GM12864 (cell line): ENCODE measurements at places on chromosomes 4 and X.

DNA sequence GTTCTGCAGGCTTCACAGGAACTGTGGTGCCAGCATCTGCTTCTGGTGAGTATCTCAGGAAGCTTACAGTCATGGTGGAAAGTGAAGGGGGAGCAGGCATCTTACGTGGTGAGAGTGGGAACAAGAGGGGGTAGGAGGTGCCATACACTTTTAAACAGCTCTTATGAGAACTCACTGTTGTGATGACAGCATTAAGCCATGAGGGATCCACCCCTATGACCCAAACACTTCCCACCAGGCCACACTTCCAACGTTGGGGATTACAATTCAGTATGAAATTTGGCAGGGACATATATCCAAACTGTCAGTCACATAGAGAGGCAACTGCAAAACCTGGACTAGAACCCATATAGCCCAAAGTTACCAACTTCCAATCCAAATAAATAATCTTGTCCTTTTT is 43.1 kb upstream of the ZCCHC12 start:
- no peak for DNase-seq

DNA sequence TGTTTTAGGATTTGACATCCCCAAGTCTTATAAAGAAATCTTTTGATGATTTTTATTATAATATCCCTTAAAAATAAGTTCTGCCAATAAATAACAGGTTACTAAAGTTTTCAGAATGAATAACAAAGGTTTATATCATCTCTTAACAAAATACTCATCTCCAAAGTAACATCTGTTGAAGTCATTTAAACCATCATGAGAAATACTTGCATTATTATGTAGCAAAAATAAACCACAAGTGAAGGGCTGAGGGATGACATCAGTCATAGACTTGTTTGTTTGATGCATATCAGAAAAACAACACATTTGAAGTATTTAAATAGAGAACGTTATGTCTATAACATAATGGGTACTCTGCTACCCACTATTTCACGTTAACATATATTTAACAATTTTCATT is 114.9 kb downstream of the SPOCK3 start:
- DNase-seq: no peak

DNA sequence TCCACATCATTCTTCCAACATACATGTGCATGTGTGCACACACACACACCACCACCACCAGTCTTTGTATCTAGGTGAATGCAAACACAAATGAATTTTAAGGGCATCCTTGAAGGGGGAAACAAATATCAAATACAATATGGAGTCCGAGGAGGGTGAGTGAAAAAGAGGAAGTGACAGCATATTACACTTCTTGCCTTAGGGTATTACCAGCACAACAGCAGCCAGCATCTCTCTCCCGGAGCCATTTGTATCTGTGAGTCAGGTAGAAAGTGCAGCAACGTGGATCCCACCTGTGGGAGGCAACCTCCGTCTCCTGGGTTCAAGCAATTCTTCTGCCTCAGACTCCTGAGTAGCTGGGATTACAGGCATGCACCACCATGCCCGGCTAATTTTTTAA is 483.2 kb downstream of the SMARCA1 start:
- DNase-seq: no peak

GRCh38 chrX:28124416-28124815 is 143.2 kb upstream of the DCAF8L1 start:
- no peak for DNase-seq

DNA sequence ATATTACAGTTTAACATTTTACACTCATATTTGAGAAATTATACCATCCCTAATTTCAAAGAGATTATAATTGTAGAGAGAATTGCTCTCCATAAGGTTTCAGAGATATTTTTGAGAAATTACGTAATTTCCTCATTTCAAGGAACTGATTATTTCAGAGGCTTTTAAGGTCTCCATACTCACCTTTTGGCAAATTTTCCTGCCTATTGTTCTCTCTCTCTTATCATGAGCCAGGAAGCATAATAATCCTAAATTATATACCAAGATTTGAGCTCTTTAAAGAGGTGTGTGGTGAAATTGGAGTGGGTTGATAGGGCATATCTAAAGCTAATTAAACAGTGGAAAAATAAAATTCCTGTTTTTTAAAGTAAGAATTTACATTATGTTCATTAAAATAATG is 248.9 kb upstream of the FTHL17 start:
- DNase-seq: no peak

DNA sequence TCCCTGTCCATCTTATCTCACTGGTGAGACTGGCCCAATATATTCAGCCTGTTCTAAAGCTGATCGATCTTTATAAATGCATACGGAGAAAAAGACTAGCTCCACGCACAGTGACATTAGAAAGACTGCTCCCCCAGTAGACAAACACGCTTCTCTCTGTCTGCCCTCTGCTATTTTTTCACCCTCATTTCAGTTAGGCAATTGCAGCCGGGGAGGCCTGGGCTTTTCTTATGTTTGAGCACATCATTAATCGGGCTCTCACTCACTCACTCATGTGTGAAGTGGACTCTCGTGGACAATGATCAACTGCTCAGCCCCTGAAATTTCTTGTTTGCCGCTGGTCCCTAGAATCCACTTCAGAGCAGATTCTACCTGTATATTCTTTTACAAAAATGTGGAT is 824.7 kb upstream of the TENM3 start:
- DNase-seq: no peak

DNA sequence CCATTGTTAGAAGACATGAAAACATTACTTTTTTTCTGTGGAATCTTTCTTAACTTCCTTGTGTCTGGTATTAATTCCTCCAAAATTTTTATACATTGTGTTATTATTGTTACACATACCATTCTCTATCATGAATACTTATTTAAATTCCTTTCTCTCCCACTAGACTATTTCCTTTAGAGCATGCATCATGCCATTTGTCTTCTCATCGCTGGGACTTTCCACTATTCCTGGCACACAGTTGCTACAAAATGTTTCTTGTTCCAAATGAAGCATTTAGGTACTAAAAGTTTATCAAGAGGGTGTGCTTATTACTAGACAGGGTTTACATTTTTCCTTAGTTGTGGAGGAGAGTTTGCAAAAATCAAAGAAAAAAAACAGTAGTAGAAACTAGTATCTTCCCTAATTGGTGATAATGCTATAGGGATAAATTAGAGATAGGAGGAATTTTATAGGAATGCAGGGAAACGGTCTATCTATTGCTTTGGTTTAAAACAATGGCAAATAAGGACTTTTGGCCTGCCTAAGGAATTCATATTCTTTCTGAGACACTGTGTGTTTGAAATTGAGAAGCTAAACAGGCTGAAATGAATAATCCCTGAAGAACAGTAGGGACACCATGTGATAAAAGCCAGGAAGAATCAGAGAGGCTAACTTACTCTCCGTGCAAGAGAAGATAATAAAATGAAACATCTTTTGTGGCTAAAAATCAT is 187.5 kb upstream of the TBC1D9 start:
- DNase-seq: no peak

DNA sequence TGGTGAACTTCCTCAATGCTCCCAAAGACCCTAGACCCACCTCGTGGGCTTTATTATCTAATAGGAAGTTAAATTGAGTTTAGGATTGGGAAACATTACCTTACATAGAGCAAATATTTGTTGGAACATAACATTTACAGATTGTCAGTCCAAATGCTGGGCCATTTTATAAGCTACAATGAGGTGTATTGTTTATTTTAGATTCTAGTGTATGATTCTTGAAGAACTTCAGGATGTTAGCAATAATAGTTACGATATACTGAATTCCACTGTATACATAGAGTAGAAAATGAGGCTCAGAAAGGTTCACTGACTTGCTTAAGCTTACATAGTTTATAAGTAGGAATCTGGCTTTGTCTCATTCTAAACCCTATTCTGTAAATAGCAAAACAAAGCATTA is 37.4 kb downstream of the PAQR3 start:
- DNase-seq: no peak

DNA sequence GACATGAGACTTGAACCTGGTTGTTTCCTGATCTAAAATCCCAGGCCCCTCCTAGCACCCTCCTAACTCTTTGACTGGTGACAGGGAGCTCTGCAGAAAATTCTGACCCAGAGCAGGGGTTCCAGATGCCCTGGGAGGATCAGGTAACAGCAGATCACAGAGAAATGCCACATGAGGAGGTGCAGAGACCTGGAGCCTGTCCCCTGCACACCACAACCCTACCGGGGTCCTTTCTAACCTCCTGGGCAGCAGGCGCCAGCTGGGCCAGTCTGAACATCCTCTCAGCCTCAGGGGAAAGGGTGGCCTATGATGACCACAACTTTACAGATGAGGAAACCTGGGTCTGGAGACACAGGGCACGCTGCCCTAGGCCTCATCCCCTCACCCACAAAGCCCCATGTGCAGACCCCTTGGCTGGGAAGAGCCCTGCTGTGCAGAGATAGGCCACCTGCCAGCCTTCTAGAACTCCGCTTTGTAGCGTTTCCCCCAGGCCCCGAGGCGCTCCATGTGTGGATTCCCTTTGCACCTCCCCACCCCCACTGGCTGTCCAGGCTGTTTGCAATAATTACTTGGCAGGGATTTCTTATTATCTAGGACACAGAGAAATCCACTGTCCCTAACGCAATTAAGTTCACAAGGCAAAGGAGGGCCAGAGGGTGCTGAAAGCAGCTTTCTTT is 36.5 kb downstream of the WDR1 start:
- DNase-seq: no peak

- DNase-seq: no peak
Observed at GRCh38 chr4:148443512-148444295, 1.5 kb upstream of the NR3C2 start.

DNA sequence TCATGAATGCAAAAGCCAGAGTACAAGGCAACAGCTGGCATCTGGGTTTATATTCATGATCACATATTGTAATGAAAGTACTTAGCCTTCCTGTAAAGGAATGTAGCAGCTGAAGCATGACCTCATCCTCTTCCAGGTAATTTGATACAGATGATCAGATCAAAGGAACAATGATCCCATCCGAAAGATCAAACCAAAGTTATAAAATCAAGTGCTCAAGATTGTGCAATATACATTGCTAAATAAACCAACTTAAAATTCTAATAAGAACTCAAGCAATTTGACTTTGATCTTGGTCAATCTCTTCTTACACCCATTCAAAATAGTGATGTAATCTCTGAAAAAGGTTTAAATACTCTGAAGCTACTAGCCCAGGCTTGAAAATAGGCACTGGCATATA is 113.1 kb upstream of the INPP4B start:
- DNase-seq: no peak

- no peak for DNase-seq
Observed at GRCh38 chrX:79452881-79453280, 85.7 kb upstream of the ITM2A start.

DNA sequence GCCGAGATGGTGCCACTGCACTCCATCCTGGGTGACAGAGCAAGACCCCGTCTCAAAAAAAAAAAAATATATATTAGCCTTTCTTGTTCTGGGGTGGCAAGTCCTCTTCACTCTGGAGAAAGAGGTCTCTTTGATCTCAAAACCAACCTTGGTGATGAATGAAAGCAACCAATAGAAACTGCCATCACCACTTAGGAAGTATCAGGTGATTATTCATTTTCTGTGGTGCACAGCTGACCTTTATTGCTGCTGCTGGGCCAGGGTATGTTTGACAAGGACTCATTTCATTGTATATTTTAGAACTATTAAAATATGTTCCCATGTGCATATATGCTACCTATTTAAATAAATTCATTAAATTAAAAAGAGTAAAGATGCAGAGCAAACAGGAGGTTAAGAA is 76.0 kb upstream of the KIT start:
- DNase-seq: no peak

- DNase-seq: no peak
Observed at GRCh38 chr4:1492142-1492457, 85.9 kb upstream of the NKX1-1 start.

GRCh38 chrX:100829730-100830129 is 9.5 kb downstream of the CSTF2 start:
- DNase-seq: no peak

- DNase-seq: no peak
Observed at GRCh38 chr4:37865450-37865849, 25.4 kb upstream of the TBC1D1 start.

GRCh38 chrX:14398725-14399124 is 130.6 kb upstream of the GLRA2 start:
- DNase-seq: no peak

DNA sequence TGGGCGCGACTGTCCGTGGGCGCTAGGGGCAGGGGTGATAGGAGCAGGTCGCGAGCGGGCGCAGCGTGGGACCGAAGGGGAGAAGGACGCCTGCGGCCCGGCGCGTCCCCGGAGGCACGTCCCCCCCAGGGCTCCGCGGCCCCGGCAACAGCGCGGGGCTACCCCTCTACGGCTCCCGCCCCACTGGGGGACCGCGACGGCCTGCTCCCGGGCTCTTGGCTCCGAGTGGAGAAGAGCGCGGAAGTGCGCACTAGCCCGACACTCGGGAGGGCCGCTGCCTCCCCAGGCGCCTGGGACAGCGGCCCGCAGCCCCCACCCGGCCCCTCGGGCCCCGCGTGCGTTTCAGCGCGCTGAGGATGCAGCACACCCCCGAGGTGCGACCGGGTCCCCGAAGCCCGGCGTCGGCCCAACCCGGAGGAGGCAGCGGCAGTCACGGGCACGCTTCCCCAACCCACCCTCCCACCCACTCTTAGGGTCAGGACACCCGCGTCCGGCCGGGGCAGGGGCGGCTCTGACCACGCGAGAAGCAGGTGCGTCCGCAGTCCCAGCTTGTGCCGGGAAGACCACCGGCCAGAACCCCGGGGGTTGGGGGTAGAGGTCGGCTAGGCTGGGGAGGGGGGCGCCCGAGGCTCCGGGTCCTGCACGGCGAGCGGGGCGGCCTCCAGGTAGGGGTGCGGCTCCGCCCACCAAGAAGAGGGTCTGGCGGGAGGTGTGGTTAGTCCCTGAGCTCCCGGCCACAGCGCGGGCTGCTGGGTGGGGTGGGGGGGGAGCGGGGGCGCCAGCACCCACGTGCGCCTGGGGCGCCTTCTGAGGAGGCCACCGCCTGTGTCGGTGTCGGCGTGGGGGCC is 18.5 kb upstream of the NAT8L start:
- no peak for DNase-seq

- DNase-seq: no peak
Observed at GRCh38 chr4:38605753-38606586, 58.0 kb upstream of the KLF3 start.

- DNase-seq: no peak
Observed at GRCh38 chr4:56652196-56652595, 28.9 kb downstream of the HOPX start.

GRCh38 chr4:107512549-107512948 is 207.5 kb downstream of the PAPSS1 start:
- no peak for DNase-seq

GRCh38 chrX:37686996-37687395 is 1.4 kb downstream of the XK start:
- DNase-seq: no peak

- DNase-seq: no peak
Observed at GRCh38 chrX:130002541-130002940, 20.1 kb downstream of the BCORL1 start.

GRCh38 chr4:158802914-158803313 is 34.1 kb downstream of the FNIP2 start:
- no peak for DNase-seq
